ENCODE measurements at places on chromosomes 2 and 18.

- DNase-seq: no peak
These were observed 3.0 kb upstream of the GBX2 start for GRCh38 chr2:236171181-236171679.

- DNase-seq: no peak
These were observed 33.5 kb downstream of the RHBDD1 start for GRCh38 chr2:226869371-226869770.

DNA sequence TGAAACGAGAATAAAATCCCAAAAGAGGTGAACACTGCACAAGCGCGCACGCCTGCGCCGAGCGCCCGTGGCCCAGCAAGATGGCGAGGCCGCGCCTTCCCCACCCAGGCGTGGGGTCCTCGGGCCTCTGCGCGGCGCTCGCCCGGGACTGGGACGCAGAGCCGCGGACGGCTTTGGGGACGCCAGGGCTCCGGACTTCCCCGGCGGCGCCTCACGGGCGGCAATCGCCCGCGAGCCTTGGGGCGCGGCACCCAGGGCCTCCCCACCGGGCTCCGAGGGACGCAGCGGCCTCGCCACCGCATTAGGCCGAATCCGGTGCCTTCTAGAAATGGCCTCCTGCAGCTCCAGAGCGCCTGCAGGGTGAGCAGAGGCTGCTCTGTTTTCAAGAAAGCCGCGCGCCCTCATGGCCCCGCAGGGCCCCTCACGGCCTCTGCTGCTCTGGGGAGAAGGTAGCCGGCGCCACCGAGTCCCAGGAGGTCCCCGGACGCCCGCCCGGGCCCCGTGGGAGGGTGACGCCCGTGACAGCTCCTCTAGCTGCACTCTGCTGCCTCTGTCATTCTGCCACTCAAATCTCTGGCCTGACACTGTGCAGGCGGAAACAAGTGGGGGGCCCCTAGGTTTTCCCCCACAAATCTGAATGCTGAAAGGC lies 35.9 kb upstream of the POMC start:
- no peak for DNase-seq

DNA sequence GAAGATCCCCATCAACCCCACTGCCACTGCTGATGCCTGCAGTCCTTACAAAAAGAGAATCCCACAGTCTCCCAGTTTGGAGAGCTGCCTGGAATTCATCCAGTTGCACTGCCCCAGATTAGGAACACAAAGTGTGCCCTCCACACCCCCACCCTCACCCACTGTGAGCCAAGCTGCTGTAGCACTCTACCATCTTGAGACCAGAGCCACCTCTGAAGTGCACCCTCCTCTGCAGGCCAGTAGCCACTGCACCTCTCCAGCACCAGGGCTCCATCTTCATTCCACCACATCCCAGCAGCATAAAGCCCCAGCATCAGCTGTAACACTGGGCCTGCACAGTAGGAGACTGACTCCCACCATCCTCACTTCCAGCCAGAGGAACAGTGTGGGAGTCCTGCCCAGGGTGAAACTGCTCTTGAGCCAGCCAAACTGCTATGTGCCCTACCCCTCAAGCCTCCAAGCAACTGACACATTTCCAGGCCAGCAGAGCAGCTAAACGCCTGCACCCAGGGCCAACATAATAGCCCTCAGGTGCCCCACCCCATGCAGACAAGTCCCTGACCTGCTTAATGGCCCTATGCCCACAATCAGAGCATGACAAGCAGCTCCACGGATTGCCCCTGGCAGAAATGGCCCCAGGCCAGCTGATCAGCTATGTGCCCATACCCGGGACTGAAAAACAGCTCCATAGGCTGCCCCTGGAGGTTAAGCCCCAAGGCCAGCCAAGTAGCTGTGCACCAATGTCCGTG lies 206.0 kb downstream of the ATAD2B start:
- no peak for DNase-seq

DNA sequence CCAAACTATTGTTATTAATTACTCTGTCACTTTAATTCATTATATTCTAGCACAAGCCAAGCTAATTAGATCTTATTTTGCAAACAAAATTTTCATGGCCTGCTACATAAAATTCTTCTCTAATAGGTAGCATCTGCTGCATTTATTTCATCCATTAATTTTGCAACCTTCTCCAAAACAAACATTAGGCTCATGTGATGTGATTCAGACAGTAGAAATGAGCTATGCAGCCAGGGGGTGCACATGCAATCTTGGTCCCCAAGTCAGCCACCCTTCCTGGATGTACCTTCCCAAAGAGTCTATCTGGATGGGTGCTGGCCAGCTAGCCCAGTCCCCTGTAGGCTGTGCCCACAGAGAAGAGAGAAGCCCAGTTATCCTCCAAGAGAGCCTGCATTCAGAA lies 242.1 kb upstream of the OSR1 start:
- no peak for DNase-seq

- no peak for DNase-seq
These were observed 64.6 kb upstream of the SH3BP4 start for GRCh38 chr2:234887195-234887594.

DNA sequence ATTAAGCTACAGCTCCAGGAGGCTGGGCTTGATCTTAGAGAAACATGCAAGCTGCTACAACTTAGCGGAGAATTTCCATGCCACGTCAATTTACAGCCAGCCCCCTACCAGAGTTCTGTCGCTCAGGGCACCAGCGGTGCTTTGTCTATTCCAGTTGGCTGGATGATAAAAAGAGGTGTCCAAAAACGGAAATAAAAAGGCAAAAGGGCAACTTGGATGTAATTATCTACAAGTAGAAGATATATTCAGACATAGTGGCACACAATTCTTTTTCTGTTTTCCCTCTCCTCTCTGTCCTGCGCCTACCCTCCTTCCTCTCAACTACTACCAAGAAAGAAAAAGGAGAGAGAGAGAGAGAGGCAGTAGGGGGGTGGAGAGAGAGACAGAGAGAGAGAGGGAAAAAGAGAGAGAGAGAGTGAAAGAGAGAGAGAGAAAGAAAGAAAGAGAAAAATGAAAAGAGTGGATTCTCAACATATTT lies 363 bp upstream of the RFTN2 start:
- no peak for DNase-seq

DNA sequence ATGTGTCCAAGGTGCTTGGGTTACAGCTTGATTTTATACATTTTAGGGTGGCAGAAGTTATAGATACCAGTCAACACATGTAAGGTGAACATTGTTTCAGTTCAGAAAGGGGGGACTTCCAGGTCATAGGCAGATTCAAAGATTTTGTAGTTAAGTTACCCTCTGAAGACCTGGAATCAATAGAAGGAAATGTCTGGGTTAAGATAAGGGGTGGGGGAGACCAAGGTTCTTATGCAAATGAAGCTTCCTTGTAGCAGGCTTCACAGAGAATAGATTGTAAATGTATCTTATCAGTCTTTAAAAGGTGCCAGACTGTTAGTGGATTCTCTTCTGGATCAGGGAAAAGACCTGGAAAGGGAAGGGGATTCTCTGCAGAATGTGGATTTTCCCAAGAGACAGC lies 42.4 kb downstream of the BMPR2 start:
- DNase-seq: no peak

- DNase-seq: no peak
These were observed 111.1 kb downstream of the PXDN start for GRCh38 chr2:1633092-1633671.

GRCh38 chr18:48733643-48734253 lies 194.9 kb downstream of the CTIF start:
- no peak for DNase-seq

DNA sequence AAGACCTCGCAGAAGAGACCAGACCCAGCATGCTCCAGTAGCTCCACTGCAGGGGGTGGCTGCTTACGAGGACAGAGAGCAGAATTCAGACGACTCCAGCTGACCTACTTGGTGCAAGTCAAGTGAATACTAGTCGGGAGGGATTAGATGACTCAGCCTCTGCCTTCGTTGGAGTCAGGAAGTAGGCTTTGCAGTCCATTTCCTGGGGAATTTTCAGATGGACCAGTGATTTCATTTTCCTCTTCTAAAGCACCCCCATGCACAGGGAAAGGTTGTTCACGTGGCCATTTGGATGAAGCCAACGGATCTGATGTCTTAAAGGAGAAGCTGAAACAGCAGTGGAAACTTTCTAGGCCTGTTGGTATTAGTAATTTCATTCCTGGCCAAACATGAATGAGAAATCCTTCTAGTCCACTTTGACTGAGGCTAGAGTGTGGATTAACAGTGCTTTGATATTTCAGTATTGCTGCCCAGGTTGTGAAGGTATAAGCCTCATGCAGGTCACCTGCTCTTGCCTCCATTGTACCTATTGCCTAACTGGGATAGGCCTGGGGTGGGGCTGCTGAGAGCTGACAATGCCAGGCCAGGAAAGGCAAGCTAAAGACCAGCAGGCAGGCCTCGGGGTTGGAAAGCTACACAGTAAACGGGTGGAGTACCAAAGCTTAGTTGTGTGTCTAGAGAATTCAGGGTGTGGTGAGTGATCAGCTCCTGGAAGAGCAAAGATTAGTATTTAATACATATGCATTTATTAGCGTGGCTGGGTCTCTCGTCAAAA lies 117.6 kb upstream of the FOSL2 start:
- DNase-seq: no peak

- no peak for DNase-seq
These were observed 58.9 kb upstream of the ARL4C start for GRCh38 chr2:234555616-234556249.

- DNase-seq: no peak
These were observed 171.3 kb downstream of the ARHGAP15 start for GRCh38 chr2:143300536-143300935.

DNA sequence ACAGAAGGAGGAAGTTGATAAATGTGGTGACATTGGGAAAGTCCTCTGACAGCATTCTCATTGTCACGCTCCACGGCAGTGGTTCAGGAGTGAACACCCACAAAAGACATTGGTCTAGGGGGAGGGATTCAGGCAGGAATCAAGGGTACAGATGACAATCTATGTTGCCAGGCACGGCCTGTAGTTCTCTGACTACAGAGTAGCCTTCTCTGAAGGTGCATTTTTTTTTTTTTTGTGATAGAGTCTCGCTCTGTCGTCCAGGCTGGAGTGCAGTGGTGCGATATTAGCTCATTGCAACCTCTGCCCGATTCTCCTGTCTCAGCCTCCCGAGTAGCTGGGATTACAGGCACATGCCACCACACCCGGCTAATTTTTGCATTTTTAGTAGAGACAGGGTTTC lies 7.4 kb upstream of the MOB1A start:
- no peak for DNase-seq

DNA sequence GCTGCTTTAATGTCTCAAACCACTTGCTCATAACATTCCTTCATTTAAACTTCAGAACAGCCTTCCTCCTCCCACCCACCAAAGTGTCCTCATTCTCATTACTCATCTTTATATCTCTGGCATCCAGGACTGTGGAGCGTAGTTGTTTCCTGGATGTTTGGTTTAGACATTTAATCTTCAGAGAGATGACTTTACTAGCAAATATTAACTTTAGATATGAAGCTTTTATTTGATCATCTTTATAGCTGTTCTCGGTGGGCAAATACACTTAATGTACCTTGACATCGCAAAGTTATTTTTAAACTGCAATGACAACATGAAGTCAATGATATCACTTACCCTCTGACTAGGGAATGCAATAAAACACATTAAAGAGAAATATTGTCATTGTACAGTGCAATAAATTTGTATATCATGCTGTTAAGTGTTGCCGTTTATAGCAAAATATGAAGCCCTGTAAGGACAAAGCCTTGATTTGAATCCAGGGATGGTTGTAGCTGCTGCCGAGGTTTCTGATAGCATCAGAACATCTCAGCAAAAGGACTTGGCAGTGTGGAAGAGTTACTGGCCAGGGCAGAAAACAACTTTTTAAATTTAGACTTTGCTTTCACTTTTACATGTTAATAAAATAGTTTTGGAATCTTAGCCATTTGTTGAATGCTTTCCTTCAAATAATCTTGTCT lies 4.6 kb upstream of the LAMA3 start:
- no peak for DNase-seq

All from DND-41 (cell line).